ENCODE measurements at places on chromosomes 16 and 17.

DNA sequence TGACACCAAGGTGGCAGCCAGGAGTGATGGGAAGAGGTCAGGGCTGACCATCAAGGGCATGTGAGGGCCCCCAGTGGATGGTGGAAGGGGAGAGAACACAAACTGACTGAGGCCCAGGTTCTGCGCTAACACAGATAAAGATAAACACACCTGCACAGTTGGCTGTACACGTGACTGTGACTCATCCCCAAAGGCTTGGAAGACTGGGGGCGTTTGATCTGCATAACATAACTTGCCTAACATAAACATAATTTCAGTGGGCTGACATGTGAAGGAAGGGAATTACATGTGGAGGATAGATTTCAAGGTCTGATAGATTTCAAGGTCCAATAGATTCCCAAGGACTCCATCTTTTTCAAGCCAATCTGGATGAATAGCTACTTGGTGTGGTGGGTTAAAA lies 100.9 kb upstream of the TNRC6C start:
- no peak for DNase-seq

DNA sequence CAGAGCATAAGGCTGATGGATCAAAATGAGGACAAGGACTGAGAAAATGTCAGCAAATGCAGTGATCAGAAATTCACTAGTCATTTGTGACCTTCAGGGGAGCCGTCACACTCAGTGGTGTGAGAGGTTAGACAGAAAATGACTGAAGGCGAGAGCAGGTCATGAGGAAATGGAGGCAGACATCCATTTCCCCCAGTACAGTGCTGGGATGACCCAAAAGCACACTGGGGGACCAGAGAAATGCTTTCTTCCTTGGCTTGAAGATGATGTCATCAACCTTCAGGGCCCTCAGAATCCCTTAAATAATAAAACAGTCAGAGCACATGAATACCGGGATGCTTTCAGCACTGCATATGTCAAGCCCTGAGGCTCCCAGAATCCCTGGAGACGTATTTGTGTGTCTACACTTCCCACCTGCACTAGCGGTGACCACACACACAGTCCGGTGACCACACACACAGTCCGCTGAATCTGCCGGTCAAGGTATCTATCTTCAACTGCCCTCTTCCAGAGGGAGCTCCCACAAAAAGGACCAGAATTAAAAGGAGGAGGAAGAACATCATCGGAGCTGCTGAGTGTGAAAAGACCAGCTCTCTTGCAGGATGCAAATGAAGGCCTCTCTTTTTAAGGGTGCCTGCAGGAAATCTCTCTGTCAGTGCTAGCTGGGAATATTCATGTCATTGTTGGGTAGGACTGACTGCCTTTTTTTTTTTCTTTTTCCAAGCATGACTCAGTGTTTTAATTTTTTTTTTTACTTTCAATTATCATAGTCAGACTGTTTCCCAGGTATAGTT lies 8.2 kb downstream of the UBE2O start:
- no peak for DNase-seq

DNA sequence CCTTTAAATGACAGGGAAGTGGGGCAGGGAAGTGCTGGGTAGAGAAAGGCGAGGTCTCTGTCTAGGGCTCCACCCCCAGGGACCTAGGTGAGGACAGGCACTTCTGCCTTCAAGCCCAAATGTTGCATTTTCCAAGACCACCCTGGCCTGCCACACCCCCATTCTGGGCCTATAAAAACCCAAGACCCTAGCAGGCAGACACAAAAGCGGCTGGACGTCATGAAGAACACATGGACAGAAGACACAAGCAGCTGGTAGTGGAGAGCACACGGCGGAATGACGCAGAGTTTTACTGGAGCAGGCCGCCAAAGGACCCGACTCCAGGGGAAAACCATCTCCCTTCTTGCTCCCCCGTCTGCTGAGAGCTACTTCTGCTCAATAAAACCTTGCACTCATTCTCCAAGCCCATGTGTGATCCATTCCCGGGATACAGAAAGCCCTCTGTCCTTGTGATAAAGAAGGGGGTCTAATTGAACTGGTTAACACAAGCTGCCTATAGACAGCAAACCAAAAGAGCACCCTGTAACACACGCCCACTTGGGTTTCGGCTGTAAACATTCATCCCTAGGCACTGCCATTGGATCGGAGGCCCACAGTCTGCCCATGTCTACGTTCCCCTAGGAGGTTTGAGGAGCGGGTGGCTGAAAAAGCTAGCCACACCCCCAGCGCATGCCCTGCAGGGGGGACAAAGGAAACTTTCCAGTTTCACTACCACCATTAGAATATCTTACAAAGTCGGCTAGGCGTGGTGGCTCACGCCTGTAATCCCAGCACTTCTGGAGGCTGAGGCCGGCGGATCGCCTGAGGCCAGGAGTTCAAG lies 622.2 kb upstream of the SALL1 start:
- DNase-seq, result no peak

- no peak for DNase-seq
These were observed 16.3 kb upstream of the PNPO start for GRCh38 chr17:47924785-47925677.

DNA sequence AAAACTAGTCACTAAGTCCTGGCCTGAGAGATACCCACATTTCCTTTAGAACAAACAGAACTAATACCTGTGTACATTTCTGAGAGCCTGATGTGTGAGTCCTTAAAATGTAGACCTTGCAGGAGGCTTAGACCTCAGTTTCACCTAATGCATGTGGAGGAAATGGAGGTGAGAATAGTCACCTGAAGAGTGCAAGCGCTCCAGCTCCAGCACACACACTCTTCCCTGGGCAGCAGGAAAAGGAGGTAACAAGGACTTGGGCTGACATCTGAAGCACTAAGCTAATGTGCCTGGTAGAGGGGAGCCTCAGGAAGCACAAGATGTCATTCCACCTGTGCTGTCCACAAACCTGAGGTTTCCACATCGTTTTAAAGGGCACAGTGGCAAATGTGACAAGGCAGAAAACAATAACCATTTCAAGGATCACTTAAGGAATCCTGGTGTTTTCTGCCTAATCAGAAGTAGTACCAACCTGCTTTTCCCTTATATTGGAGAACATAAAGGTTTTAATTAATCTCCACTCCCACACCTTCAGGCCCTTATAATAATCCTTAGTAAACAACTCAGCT lies 17.2 kb upstream of the RSL1D1 start:
- DNase-seq, result no peak

DNA sequence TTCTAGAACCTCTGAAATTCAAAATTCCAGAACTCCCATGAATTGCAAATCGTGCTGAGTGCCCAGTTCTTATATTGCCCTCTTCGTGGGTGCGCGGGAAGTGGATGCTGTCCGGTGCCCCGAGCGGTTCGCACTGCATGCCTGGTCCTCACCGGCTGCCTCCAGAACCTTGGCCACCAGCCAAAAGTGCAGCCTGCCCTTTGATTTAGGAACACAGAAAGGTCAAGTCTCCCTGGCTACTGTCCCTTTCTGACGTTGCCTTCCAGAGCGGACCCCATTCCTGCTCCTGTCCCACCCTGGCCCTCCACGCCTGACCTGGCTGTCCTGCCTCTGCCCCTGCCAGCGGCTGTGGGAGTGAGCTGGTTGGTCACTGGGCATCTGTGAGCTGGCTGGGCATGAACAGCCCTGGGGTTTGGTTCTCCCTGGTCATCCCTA lies 9.7 kb downstream of the NEUROD2 start:
- no peak for DNase-seq

DNA sequence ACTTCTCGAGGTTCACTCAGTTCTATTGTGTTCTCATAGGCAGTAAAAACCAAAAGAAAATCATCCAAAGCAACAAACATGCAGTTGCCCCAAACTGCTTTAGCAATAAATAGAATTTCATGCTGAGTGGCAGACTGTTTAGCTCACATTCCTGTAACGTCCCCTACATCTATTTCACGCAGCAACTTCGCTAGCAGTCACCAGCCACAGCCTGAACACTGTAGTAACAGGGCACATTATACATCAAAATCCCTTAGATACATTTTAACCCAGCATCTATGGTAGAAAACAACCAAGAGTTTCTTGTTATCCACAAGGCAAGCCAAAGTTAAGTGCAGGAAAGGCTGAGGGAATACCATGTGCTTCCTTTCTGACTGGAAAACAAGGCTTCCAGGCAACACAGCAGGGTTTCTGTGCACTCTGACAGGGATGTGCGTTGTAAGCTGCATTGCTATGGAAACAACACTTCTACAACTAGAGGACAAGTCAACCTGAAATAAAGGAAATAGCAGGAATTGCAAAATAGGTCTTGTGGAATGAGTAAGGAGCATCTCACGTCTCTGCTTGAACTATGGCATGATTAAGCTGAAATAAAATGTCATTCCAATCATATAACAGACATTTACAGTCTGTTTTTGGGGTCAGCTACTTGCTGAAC lies 55.4 kb downstream of the CFDP1 start:
- DNase-seq, result no peak

DNA sequence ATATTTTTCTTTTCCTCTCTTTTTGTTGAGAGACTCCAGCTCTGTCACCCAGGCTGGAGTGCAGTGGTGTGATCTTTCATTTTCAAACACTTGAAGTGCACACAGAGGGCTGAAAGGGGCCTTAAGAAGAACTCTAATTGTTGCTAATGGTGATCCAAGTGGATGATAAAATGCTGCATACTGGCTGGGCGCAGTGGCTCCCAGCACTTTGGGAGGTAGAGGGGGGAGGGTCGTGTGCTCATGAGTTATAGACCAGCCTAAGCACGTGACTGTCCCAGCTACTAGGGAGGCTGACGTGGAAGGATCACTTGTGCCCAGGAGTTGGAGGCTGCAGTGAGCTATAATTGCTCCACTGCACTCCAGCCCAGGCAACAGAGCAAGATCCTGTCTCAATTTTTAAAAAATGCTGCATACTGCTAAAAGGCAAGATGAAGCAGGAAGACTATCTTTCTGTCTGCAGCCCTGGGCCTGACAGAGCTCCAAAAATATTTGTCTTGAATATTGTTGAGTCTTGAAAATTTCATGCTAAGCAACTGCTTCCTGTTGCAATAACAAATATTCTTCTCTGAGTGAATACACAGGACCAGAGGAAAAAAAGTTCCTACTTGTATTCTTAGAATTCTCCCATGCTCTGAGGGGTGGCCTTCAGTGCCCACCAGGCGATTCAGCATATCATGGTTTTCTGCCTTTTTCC lies 63.7 kb upstream of the AKTIP start:
- DNase-seq, result no peak

GRCh38 chr16:57690782-57691471 lies 3.7 kb upstream of the DRC7 start:
- DNase-seq, result no peak

- no peak for DNase-seq
These were observed 8.2 kb downstream of the TMEM106A start for GRCh38 chr17:43219746-43220380.

- DNase-seq, result no peak
These were observed 688.8 kb upstream of the SALL1 start for GRCh38 chr16:51839727-51840462.

All from right renal pelvis (tissue), 4 donors.